ENCODE measurements at places on chromosomes 6 and 20. TPM values are rescaled to one million over a fixed set of nuclear protein-coding genes. Genes with fewer than 3 reads are reported as not detected.
A peak's percentile ranks its signal among the peaks of the same experiment; 100 is the strongest.

The PRKN gene
- 5.1 TPM for total RNA-seq

The ESR1 gene
- total RNA-seq = not detected

The ASIP gene
- not detected for total RNA-seq

The SAMD3 gene
- total RNA-seq = not detected

The MBOAT1 gene
- 1.2 TPM for total RNA-seq

The MLIP gene
- total RNA-seq = not detected

The ENPP5 gene
- 0.12 TPM for total RNA-seq

The SUMO4 gene
- total RNA-seq = 1.5 TPM

The CST3 gene
- 487 TPM for total RNA-seq

GRCh38 chr6:32785781-32786533 lies 22.6 kb upstream of the HLA-DQB2 start:
- no peak for DNase-seq
- H3K36me3 ChIP-seq = no peaks in the 10 kb centered on the region
- peaks cover 59% of the 10 kb centered on the region for H3K27me3 ChIP-seq
- no peak overlapping the region for H3K4me3 ChIP-seq
- H3K27ac ChIP-seq = no peak overlapping the region

DNA sequence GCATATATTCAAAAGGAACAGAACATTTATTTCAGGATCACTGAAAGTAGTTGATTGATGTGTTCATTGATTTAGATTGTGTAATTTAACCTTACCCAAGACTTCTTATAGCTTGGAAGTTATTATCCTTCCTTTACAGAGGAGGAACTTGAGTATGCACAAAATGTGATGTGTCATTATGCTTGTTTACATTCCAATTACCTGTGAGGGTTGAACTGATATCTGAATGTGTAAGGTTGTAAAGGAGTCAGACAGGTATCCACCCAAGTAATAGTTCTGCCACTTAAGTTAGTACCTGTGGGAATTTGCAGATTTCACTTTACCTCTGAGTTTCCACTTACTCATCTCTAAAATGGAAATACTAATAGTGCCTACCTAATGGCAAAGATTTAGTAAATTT lies 668.2 kb downstream of the DOK5 start:
- DNase-seq = no peak
- H3K36me3 ChIP-seq = no peaks in the 10 kb centered on the region
- H3K27me3 ChIP-seq = no peaks in the 10 kb centered on the region
- H3K4me1 ChIP-seq = no peaks in the 10 kb centered on the region
- no peak overlapping the region for H3K4me3 ChIP-seq
- H3K27ac ChIP-seq = no peak overlapping the region

DNA sequence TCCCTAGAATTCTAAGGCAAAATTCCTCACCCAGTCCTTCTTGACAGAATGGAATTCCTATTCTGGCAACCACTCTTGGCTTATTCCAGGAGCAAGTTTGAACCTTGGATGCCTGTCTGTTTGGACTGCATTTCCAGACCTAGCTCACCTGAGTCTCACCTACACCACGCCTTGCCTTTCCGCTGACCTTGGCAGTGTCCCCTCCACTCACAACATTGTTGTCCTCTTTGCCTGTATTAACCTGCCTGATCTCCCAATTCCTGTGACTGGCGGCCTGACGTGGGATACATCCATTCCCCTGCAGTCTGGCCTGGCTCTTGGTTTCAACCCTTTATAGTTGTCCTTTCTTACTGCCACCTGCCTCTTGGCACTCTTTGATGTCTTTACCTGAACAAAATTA lies 281.4 kb upstream of the SOX4 start:
- no peak overlapping the region for H3K4me3 ChIP-seq
- peaks cover 3% of the 10 kb centered on the region for H3K27me3 ChIP-seq
- peaks cover 4% of the 10 kb centered on the region for H3K4me1 ChIP-seq
- no peak for DNase-seq

- no peaks in the 10 kb centered on the region for H3K27me3 ChIP-seq
- H3K36me3 ChIP-seq = peaks cover 29% of the 10 kb centered on the region
- no peak overlapping the region for H3K27ac ChIP-seq
- peaks cover 8% of the 10 kb centered on the region for H3K4me1 ChIP-seq
- DNase-seq = no peak
- no peak overlapping the region for H3K4me3 ChIP-seq
Observed at GRCh38 chr20:58989196-58989595, 8.1 kb downstream of the NELFCD start.

DNA sequence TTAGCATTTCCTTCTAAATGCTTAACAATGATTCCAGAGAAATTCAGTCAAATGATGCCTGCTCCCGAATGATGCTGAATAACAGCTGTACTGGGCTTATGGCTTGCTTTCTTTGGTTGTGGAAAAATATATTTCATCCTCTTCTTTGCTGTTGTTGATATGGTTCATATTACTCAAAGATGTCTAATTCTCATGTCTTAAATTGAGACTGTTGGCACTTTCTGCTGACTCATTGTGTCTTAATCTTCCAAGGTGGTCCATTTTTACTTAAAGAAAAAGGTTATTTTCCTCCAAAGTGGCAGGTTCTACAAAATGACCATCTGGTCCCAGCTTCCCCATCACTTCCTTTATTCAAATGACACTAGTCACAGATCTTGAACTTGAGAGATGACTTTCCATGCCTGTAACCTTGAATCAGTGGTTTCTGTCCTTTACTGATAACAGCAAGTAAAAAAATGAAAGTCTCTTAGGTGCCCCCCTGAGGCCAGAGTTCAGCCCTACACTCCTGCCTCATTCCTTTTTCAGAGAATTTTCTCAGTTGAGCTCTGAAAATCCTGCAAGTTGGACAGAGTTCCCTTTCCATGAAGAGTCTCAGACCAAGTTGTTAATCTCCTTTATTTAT lies 6.9 kb downstream of the SNAP25 start:
- no peak for DNase-seq
- no peak overlapping the region for H3K27ac ChIP-seq
- H3K4me3 ChIP-seq = no peak overlapping the region
- no peaks in the 10 kb centered on the region for H3K4me1 ChIP-seq
- H3K36me3 ChIP-seq = peaks cover 1% of the 10 kb centered on the region
- H3K27me3 ChIP-seq = peaks cover 16% of the 10 kb centered on the region

DNA sequence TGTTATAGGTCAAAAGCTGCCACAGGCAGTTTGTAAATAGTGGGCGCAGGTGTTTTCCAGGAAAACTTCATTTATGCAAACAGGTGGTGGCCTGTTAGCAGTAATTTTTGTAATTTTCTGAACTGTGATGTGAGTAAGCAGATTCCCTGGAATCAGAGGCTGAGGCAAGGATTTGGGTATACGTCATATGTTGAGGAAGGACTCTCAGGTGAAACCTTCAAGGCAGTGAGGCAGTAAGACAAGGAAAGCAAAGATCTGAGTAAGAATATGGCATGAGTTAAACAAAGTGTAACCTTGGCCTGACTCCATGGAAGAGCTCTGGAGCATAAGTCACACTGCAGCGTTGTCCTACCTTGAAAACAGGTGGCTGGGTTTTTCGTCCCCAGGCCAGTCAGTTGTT lies 291.1 kb upstream of the BTBD3 start:
- DNase-seq = no peak
- no peaks in the 10 kb centered on the region for H3K4me1 ChIP-seq
- peaks cover 1% of the 10 kb centered on the region for H3K36me3 ChIP-seq
- no peak overlapping the region for H3K27ac ChIP-seq
- H3K27me3 ChIP-seq = no peaks in the 10 kb centered on the region
- no peak overlapping the region for H3K4me3 ChIP-seq

DNA sequence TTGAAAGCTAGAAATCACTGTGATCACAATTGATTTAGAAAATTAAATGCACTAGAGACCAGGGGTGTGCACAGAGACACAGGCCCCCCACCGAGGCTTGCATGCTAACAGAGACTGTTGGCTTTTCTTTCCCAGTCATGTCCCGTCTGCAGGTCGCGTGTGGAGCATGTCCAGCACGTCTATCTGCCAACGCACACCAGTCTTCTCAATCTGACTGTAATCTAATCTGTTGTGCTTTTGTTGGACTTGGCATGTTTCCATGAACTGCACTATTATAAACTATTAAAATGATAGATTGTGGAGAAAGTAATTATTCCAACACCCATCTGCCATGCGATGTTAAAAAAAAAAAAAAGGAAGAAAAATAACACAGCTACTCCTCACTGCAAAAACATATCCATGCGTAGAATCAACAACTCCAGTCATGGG lies 17.7 kb downstream of the MYLIP start:
- peaks cover 31% of the 10 kb centered on the region for H3K4me1 ChIP-seq
- no peak for DNase-seq
- H3K4me3 ChIP-seq = no peak overlapping the region
- peaks cover 52% of the 10 kb centered on the region for H3K36me3 ChIP-seq

GRCh38 chr6:109743739-109744138 lies 52.6 kb downstream of the FIG4 start:
- peaks cover 8% of the 10 kb centered on the region for H3K36me3 ChIP-seq

DNA sequence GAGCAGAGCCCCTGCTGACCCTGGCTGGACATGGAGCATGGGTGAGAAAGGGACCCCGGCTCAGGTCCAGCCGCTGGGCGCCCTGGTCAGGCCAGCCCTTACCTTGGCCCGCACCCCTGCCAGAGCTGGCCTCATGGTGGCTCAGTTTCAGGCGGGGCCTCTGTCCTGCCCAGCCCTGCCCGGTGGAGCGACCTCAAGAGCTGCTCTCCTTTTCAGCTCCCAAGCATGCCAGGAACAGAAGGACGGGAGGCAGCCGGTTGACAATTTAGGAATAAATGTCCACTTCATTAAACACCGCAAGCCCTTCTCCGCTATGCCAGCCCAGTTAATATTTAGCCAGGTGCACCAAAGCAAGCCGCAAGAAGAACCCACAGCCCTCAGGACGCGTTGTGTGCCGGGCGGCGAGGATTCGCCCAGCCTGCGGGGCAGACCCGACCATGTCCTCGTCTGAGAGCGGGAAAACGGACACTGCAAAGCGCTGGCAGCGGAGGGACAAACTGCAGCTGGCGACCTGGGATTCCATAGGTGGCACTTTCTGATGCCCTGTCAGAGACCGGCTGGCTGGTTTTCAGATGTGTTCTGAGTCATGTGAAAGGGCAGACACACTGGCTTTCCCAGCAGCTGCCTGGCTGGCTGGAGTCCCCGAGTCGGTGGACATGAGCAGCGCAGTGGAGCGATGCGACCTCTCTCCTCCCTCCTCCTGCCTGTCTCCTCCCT lies 221.9 kb downstream of the TTLL2 start:
- peaks cover 28% of the 10 kb centered on the region for H3K4me1 ChIP-seq
- H3K36me3 ChIP-seq = no peaks in the 10 kb centered on the region
- no peak overlapping the region for H3K4me3 ChIP-seq
- no peak for DNase-seq

DNA sequence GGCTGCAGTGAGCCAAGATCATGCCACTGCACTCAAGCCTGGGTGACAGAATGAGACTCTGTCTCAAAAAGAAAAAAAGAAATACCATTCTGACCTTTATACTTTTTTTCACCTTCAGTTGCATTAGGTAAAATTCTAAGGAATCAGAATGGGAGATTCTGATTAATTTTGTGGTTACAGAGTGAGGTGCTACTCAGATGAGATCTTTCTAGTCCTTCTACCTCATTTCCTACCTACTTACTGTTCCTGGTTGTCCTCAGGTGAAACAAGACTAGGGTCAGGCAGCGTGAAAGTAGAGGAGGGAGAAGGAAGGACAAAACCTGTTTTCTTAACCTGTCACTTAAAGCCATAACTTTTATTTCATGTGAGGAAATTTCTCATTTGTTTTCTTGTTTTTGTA lies 63.7 kb downstream of the MTFR2 start:
- no peaks in the 10 kb centered on the region for H3K36me3 ChIP-seq
- no peak overlapping the region for H3K27ac ChIP-seq
- no peaks in the 10 kb centered on the region for H3K27me3 ChIP-seq
- peaks cover 5% of the 10 kb centered on the region for H3K4me1 ChIP-seq

GRCh38 chr20:675453-676314 lies at the start of gene SCRT2:
TSS of gene SCRT2 (minus strand) at chr20:675802. CDS start at chr20:675601, 201 bp downstream.
- H3K4me1 ChIP-seq = peaks cover 9% of the 10 kb centered on the region
- DNase-seq = no peak
- no peak within 1 kb of the TSS for H3K27ac ChIP-seq
- peak within 1 kb of the TSS; percentile 57 for H3K4me3 ChIP-seq
- peaks cover 2% of the 10 kb centered on the region for H3K36me3 ChIP-seq
- peaks cover 70% of the 10 kb centered on the region for H3K27me3 ChIP-seq

- no peak for DNase-seq
- H3K27me3 ChIP-seq = peaks cover 13% of the 10 kb centered on the region
- no peak within 1 kb of the TSS for H3K27ac ChIP-seq
- H3K4me3 ChIP-seq = peak within 1 kb of the TSS; percentile 78
Observed at GRCh38 chr6:17101422-17102257, at the start of gene STMND1. TSS of gene STMND1 (plus strand) at chr6:17102050. CDS start at chr6:17102258, 208 bp downstream.

DNA sequence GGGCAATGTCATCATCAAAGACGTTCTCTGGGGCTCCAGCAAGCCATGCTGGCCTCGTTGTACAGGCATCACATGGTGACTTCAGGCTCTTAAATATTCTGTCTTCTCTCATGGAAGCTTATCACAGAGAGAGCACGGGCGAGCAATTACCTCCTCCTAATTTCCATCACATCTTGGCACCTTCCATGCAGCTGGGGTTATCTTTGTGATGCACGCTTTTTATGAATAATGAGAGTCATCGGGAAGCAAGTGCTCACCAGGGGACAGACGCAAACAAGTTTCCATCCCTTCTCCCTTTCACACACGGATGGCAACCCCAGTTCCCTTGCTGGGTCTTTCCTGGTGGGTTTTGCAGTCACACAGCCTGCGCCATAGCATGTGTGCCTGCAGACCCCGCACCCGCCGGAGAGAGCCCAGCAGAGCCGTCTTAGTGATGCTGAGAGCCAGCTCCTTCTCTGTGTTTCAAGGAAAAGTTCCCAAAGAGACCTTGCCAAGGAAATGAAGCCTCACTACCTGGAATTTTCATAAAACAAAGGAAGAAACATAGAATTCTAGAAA lies 116.3 kb upstream of the AFDN start:
- H3K36me3 ChIP-seq = no peaks in the 10 kb centered on the region
- peaks cover 6% of the 10 kb centered on the region for H3K4me1 ChIP-seq
- peaks cover 34% of the 10 kb centered on the region for H3K27me3 ChIP-seq
- H3K27ac ChIP-seq = no peak overlapping the region
- H3K4me3 ChIP-seq = no peak overlapping the region
